Mesenteric fat pad (tissue), 1 donor: ENCODE measurements at places on chromosomes 3 and 15. TPM values are rescaled to one million over a fixed set of nuclear protein-coding genes. Genes with fewer than 3 reads are reported as not detected.

Gene GOLGA8O
- 1.5 TPM for total RNA-seq

DNA sequence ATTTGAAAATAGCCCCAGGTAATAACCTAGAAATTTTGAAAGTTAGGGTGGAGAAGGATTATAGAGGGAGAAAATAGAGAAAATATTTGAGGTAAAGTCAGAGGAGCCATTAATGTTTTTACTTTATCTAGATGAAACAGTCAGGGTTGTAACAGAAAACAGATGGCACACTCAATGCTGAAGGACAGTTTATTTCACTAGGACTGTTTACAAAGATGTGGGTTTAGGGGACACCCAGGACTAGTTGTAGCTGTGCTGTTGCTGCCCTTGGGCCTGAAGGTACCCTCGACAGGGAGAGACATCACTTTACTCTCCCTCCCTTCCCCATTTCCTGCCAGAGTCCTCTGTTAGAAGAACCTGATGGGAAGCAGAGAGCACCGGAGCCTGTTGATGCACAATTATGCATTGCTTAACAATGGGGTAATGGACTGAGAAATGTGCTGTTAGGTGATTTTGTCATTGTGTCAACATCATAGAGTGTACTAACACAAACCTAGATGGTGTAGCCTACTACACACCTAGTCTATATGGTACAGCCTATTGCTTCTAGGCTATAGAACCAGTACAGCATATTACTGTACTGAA, 103.8 kb downstream of the GALK2 start:
- DNase-seq: no peak

DNA sequence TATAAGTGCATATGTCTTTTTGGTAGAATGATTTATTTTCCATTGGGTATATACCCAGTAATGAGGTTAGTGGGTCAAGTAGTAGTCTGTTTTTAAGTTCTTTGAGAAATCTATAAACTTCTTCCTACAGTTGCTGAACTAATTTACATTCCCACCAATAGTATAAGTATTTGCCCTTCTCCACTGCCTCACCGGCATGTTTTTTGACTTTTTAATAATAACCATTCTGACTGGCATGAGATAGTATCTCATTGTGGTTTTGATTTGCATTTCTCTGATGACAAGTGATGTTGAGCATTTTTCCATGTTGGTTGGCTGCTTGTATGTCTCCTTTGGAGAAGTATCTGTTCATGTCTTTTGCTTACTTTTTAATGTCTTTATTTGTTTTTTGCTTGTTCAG, 94.1 kb upstream of the TP63 start:
- DNase-seq: no peak

Gene RASA2
- 24.4 TPM for total RNA-seq

- DNase-seq: no peak
Measured at GRCh38 chr15:56042498-56042897, 49.1 kb upstream of the NEDD4 start.

- DNase-seq: no peak
Measured at GRCh38 chr15:101407439-101407838, 82.1 kb downstream of the PCSK6 start.

GRCh38 chr15:28956491-28956890, 70.7 kb downstream of the APBA2 start:
- peak; percentile 30 for DNase-seq

DNA sequence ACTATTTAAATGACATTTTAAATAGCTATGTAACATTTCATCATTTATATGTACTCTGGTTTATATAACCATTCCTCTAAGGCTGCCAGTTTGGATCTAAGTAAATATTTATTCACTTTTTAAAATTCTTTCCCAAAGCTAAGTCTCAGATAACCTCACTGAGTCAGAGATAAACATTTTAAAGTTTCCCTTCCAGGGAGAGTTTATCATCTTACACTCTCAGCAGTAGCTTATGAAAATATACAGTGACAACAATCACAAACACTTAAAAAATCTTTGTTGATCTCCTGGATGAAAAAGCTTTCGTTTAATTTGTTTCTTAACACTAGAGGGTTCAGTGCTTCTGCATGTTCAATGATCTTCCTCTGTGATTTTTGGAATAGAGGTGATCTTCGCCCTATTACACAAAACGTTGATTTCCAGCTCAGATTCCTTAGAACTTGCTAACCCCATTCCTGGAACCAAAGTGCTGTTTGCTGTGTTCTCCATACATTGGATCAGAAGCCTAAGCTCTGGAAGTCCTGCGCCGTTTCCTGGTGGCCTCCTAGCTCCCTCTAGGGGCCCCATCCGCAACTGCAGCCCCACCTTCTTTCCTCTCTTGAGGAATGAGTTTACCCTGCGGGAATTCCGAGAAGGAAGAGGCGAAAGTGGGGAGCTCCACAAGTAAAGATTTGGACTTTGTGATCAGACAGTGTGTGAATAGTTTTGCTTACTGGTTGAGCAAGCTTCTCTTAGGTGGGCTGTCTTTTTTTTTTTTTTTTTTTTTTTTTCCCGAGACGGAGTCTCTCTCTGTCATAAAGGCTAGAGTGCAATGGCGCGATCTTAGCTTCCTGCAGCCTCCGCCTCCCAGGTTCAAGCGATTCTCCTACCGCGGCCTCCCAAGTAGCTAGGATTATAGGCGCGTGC, 29.3 kb upstream of the SACM1L start:
- DNase-seq: no peak

- no peak for DNase-seq
Measured at GRCh38 chr15:85786781-85787114, 8.0 kb downstream of the KLHL25 start.

GRCh38 chr15:92112180-92112579, 258.7 kb downstream of the SLCO3A1 start:
- DNase-seq: no peak

GRCh38 chr3:169264711-169265110, 398.8 kb downstream of the MECOM start:
- no peak for DNase-seq

DNA sequence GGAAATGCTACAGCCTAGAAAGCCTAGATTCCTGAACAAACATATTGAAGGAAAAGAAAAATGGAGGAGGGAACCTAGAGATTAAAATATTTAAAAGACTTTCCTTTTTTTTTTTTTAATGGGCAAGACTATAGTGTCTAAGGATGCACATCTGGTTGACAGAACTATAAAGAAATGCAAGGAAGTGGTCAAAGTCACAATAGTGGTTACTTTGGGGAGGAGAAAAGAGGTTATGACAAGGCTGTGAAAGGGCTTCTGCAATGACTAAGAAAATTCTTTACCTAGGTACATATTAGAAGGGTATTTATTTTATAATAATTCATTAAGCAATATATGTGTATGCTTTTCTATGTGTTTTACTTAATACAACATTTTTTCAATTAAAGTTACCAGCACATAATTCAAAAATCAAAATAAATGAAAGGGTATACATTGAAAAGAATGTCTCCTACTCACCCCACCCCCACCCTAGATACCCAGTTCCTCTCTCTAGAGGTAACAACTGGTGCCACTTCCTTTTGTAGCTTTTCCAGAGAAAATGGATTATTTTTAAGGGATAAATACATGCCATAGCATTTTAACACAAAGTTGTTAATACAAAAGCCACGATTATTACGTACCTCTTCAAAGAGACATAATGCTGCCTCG, 70.1 kb downstream of the HERC1 start:
- no peak for DNase-seq

DNA sequence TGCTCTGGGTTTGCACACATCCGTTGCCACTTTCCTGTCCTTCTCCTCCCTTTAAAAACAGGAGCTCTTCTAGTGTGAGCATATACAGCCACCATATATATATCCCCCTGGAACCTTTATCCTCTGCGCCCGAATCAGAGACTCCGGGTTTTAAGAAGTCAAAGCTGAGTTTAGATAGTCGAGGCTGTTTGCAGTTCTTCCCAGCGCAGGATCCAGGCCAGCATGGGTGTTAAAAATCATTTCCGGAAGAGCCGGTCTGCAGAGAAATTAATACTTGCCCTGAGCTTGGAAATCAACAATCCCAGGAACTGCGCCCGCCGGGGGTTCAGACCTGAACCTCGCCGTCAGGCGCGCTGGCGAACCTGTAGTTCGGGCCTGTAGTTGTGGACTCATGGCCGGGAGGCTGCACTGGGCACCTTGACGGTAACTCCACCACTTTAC, 2.3 kb downstream of the SHOX2 start:
- no peak for DNase-seq

DNA sequence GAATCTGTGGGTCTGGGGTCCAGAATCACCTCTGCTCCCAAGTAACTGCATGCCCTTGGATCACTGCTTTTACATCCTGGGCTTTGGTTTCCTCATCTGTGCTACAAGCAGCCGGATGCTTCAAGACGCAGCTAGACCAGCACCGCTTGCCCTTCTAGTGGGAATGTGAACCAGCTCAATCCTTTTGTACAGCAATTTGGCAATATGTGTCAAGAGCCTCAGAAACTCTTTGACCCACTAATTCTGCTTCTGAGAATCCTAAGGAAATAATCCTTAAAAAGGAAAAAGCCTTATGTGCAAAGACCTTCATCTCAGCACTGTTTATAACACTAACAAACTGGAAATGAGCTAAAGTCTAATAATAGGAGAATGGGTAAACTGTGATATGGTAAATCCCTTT, 48.7 kb downstream of the ADCY5 start:
- no peak for DNase-seq

- no peak for DNase-seq
Measured at GRCh38 chr3:140198242-140198641, 263.3 kb downstream of the CLSTN2 start.

DNA sequence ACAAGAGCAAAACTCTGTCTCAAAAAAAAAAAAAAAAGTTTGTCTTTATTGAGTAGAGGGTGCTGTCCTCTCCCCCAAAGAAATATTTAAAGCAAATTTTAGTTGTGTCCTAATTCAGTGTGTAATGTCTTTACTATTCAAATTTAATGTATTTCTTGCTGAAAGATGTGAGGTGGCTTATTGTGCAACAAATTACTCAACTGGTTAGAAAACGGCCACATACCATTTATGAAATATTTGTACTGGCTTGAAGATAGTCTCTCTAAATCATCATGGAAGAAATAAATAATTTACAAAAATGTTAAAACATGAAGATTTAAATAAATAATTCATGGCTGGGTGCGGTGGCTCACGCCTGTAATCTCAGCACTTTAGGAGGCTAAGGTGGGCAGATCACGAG, 63.0 kb downstream of the SLTM start:
- DNase-seq: no peak

GRCh38 chr15:64747578-64747977, 27.8 kb downstream of the RBPMS2 start:
- DNase-seq: no peak

DNA sequence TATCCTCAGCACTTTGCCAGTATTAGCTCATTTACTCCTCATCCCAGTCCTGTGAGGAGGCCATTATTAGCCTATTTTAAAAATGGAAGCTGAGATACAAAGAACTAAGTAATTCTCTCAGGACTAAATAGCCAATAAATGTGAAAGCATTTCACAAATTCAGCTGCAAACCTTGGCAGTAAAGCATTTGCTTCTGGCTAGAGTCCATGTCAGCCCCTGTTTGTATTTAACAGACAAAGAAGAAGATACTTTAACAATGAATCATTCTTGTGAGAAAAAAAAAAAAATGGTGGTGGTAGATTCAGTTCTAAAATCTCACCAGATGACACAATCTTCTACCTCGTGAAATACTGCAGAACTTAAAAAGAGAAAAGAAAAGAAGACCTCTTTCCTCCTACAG, 85.0 kb upstream of the CNTN6 start:
- no peak for DNase-seq

GRCh38 chr15:62617741-62618140, 424.8 kb upstream of the TPM1 start:
- DNase-seq: no peak

Gene NPAP1
- not detected for total RNA-seq

Gene TPRG1
- total RNA-seq: 13.6 TPM
